ENCODE measurements at places on chromosomes 5 and 9.

- DNase-seq: no peak
Measured at GRCh38 chr5:181121675-181122561, 9.1 kb downstream of the OR2V1 start.

DNA sequence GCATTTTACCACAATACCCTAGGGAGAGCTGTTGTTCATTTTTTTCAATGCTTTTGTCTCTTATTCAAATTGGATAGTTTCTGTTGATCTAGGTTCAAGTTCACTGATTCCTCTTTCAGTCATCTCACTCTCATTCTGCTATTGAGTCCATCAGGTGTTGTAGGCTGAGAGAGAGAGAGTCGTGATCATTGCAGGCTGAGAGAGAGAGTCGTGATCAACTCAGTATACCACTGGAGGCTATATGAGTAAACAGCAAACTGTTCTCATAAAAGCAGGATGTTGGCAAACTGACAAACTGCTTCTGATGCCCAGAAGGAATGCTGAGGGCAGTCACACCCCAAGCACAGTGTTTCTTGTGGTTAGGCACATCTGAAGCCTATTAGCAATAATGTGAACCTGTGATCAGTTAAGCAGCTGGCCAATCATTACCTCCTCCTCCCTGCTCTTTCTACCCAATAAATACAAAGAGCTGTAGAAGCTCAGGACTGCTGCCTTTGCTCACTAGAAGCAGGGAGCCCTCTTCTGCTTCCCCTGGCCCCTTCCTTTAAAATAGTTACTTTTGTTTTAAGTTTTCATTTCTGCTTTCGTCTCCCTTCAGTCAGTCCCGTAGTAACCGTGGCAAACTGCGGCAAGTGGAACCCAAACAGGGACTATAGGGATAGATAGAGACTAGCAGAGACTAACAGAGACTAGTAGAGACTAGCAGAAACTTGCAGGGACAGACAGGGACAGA lies 476.1 kb upstream of the ACO1 start:
- peak; percentile 67 for DNase-seq

DNA sequence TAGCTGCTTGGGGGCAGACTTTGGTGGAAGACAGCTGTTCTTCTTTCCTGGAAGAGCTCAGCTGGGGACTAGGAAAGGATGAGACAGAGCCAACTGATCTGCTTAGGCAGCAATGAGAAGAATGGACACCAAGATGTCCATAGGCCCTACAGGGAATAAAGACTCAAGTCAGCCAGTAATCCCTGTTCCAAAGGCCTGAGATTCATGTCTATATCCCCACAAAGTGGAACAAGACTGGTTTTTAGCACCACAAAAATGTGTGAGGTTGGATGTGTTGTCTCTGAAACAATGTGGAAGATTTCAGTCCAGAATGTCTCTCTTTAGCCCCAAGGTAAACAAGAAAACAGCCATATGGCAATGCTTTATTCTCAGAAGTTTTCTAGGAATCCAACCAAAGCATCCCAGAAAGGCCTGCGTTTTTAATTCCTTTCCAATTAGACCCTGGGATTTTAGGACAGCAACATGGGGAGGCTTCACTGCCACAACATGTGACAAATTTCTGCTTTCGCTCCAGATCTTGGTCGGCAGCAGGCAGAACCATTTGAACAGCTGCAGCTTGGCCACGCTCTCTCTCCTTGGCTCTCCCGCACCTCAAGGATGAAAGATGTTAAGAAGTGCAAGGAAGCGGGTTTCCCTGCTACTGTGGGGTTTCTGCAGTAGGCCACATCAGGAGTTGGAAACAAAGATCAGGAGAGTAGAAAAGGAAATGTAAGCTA lies 245.1 kb downstream of the FSTL4 start:
- no peak for DNase-seq

DNA sequence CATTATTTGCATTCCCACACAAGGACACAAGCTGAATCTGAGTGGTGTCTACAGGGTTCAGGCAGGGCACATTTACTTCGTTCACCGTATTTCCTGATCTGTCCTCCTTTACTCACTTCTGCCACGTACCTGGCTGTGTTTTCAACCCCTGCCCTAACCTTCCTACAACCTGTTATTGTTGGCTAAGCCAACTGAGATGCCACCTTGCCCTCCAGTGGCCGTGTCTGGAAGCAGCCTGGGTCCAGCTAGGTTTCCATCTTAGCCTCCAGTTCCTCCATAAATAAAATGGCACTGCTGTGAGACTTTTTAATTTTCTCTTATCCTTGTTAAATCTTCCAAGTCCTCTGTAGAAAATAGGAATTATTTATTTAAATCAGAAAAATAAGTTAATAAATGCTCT lies 64.8 kb downstream of the ATP10B start:
- DNase-seq: peak; percentile 51

- DNase-seq: peak; percentile 13
Measured at GRCh38 chr5:35990520-35990919, 670 bp downstream of the UGT3A1 start.

DNA sequence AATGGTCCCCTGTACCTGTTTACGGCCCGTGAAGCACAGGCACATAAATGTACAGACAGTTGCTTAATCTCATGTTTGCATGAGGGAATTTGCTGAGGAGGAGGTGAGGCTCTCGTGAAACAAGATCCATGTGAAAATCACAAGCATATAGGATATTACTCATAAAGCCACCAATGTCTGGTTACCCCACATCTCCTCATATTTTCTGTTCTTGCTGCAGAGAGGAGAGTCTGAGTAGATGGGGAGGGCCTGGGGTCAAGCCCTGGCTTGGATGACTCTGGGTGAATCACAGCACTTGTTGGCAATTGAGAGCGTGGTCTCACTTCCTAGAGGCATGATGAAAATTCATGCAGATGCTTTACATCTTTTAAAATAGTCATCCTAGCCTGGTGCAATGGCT lies 975 bp downstream of the AGXT2 start:
- peak; percentile 74 for DNase-seq

- DNase-seq: no peak
Measured at GRCh38 chr9:93955981-93956784, 1.0 kb upstream of the BARX1 start.

- no peak for DNase-seq
Measured at GRCh38 chr9:106880863-106881262, 17.9 kb downstream of the ZNF462 start.

- no peak for DNase-seq
Measured at GRCh38 chr5:135625061-135625460, 46.3 kb upstream of the CXCL14 start.

DNA sequence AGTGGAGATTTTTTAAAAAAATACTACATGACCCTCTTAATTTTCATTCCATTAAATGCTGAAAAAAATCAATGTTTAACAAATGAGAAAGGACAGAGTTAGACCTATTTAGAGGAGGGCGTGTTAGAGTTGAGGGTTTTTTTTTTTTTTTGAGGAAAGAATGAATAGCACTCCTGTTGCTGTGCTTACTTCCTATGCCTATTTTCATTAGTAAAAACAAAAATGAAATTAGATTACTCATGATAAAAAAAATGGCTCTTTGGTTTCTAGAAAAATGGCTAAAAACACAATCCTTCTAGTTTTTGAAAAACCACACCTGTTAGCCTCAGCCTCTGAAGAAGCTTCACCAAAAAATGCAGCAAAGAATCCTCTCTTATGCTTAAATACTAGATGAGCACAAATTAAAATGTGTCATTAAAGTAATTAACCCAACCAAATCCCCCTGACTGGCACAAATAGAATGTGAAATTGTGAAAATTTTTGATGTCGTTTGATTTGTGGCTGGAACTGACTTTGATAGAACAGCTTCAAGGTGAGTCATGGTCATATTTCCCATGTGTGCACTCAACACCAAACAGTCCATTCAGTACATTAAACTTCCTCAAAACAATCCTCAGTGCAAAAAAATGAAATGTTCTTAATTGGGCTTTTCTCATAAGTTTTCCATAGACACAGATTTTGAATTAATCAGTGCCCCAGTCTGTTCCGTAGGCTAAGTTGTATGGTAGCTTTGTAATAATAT lies 98.0 kb downstream of the MACIR start:
- DNase-seq: no peak

Measured in renal cortical epithelial cell (primary cell).